Progenitor cell of endocrine pancreas (in vitro differentiated cells): ENCODE measurements at places on chromosomes 1 and 21. TPM values are rescaled to one million over a fixed set of nuclear protein-coding genes. Genes with fewer than 3 reads are reported as not detected.

GRCh38 chr1:229862017-229862774, 204.8 kb upstream of the GALNT2 start:
- DNase-seq, result no peak

Gene FCRL3
- not detected in 2 replicates for total RNA-seq

DNA sequence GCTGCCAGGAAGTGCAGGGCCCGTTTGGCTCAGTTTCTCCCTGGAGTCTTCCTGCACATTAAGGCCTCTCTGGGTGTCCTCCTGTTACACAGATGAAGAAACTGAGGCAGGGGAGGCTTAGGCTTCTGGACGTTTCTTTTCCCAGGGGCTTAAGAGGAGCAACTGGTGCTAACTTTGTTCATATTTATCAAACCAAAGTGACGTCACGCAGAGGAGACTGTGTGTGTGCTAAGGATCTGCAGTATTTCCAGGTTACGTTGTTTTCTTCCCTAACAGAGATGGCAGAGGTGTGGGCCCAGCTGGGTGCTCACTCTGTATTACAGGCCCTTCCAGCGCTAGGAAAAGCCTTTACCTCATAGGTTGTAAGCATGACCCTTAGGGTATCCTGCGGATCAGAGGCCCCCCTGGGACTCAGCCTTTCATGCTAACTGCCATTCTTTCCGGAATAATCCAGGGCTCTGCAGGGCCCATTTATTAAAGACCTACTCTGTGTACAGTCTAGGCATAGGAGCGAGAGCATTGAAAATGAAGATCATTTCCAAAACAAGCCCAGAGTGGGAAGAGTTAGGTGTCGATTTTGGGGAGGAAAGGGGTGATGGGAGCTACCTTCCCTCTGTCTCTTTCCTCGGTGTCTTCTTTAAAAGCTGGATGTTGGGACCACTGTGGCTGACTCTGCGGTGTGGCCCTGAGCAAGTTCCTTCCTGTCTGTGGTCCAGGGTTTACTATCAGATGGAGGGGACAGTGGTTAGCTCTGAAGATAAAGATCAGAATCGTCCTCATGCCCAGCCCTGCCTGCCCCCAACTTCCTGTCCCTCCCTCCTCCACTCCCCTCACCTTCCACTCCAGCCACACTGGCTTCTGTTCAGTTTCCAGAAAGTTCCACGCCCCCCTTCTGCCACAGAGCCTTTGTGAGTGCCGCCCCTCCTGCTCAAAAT, 4.6 kb downstream of the AGTRAP start:
- no peak for DNase-seq

GRCh38 chr1:175792136-175792535, 48.7 kb upstream of the TNR start:
- DNase-seq, result no peak

GRCh38 chr21:21096956-21097355, 98.7 kb downstream of the NCAM2 start:
- DNase-seq, result no peak

DNA sequence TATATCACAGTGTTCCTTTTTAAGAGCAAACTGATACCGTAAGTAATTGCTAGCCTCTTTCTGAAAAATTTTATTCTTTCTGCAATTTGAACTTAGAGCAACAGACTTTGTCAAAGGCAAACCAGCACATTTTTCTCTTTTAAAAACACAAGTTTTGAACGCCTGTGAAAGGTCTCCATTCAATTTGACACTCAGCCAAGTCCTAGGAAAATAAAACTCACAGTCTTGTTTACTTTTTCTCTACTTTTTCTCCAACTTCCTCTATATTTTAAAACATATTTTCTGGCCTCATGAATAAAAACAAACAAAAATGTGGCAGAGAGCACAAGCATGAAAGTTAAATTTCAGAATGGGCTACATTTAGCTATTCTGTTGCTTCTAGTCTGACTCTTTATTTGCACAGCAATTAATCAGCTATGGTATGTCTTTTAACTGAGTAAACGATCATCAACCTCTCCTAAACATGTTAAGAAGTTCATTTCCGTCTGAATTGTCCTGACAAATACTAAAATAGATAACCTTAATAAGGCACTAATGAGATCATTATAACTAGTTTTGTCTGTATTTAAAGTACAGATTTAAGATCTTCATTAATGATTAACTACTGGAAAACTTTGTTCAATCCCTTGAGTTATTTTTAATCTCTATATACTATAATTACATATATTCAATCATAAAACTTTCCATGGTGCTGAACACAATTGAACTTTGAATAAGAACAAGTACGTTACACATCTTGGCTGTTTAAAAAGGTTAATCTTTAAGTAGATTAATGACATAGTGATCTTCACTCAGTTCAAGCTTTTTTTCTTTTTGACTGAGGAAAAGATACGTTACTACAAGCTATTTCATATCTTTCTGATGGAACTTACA, 550.6 kb downstream of the PTBP2 start:
- no peak for DNase-seq
